Activated T-helper 1 cell treated with anti-CD3 and anti-CD28 coated beads, Interleukin-12 subunit alpha, Interleukin-12 subunit beta, Interleukin-2, Interleukin-4 antibody, amounts not matched to agents 30 ng/mL and 10 ng/mL and 1 ng/mL, durations not matched to agents 14 hours and 24 hours and 36 hours (primary cell): ENCODE measurements at places on chromosomes 7 and 10. TPM values are rescaled to one million over a fixed set of nuclear protein-coding genes. Genes with fewer than 3 reads are reported as not detected.

FZD1 gene
- total RNA-seq, result 0.70 and 0.86 TPM in 2 replicates

GRCh38 chr7:157904211-157904865 is 567.5 kb downstream of the DNAJB6 start:
- no peak for DNase-seq

GRCh38 chr10:100528123-100528886 is 1.4 kb downstream of the NDUFB8 start:
- no peak for DNase-seq

DNA sequence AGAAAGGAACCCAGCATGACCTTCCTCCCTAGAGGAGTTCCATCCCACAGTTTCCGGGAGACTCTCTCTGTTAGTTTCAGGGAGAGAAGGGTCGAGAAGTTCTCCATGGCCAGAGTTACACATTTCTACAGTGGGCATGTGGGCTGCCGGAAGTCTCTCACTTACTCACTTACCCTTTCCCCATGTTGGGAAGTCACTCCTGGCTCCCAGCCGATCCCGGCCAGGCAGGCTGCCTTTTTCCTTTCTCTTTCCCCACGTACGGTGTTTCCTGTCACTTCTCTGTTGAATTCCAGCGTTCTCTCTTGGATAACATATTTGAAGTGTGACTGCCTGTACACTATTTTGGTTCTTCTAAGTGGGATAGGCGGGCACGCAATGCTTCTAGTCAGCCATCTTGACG is 3.5 kb downstream of the TEX36 start:
- no peak for DNase-seq

DNA sequence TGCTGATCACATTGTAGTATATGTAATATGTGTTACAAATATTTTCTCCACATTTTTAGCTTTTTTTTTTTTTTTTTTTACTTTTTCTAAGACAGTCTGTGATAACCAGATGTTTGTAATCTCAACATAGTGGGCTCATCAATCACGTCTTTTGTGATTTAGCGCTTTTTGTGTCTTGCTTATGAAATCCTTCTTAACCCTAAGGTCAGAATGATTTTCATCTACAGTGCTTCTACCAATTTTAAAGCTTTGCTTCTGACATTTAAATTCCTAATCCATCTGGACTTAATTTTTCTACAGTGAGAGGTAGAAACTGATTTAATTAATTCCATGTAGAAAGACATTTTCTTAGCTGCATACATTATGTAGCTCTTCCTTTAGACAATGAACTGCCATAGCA is 626.4 kb downstream of the TNS3 start:
- no peak for DNase-seq
